Amniotic stem cell (primary cell): ENCODE measurements at places on chromosomes 2 and 18.
A peak's percentile ranks its signal among the peaks of the same experiment; 100 is the strongest.

DNA sequence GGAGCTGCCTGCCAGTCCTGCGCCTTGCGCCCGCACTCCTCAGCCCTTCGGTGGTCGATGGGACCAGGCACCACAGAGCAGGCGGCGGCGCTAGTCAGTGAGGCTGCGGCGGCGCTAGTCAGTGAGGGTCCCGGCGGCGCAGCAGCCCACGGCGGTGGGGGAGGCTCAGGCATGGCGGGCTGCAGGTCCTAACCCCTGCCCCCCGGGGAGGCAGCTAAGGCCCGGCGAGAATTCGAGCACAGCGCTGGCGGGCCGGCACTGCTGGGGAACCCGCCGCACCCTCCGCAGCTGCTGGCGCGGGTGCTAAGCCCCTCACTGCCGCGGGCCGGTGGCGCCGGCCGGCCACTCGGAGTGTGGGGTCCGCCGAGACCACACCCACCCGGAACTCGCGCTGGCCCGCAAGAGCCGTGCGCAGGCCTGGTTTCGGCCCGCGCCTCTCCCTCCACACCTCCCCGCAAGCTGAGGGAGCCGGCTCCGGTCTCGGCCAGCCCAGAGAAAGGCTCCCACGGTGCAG lies 867.4 kb downstream of the DSC3 start:
- DNase-seq: no peak

DNA sequence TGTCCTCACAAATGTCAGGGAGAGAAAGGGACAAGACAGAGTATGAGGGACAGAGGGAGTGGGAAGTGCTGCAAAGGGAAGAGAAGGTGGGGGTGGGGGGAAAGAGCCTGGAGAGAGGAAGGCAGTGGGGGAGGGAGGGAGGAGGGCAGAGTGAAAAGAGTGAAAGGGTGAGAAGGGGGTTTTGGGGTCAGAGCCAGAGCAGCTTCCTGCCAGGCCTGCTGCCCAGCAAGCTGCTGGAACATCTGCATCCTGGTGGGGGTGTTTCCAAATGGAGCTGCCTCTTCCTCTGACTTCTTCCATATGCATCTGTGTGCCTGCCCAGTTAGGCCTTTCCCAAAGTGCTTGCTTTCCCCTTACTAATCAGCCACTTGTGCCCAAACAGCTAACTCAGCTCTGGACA lies 94.3 kb upstream of the CELF4 start:
- DNase-seq: no peak

GRCh38 chr2:12709207-12709522 lies 7.6 kb upstream of the TRIB2 start:
- DNase-seq: no peak

GRCh38 chr2:161420406-161421074 lies 4.4 kb downstream of the TBR1 start:
- no peak for DNase-seq

DNA sequence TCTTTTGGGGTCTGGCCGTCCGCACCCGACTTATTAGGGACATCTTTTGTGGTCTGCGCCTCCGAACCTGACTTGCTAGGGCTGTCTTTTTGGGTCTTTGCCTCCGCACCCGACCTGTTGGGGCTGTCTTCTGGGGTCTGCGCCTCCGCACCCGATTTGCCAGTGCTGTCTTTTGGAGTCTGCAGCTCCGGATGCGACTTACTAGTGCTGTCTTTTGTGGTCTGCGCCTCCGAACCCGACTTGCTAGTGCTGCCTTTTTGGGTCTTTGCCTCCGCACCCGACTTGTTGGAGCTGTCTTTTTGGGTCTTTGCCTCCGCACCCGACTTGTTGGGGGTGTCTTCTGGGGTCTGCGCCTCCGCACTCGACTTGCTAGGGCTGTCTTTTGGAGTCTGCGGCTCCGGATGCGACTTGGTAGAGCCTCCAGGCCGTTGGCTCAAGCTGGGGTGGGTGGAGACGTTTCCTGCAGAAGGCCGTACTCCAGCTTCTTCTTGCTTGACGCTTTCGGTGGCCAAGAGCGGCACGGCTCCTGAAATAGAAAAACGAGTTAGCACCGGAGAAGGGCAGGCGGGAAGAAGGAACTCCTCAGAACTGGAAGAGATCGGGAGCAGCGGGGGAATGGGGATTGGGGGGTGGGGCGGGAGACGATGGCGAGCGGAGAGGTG lies 498 bp downstream of the TGOLN2 start:
- DNase-seq: peak; percentile 4

DNA sequence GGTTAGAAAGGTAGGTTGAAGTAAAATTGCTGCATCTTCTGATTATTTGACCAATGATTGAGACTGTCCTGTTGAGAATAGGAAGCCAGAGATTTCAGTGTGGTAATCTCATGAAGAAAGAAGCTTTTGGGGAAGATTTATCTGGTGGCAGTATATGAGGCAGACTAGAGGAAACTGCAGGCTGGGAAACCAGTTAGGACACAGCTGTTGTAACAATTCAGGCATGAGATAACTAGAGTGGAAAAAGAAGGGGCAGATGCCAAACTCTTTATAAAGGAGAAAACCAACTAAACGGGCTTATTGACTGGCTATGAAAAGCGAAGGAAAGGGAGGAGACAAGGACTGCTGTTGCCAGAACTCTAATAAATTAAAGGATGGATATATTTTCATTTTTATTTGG lies 155.6 kb downstream of the TTC27 start:
- DNase-seq: no peak

DNA sequence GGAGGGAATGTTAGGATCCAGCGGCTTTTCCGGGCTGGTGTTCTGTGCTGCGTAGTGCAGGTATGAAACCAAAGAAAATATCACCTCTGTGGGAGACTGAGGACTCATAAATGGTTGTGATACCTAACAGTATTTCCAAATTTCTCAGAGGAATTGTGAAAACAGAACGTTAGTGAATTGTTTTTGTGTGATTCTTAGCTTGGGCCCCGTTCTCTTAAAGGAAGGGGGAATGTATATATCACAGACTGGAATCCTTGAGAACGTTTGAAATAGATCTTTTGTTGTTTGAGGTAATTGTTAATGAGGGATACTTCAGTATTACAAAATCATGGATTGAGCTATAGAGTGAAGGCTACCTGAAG lies 834 bp downstream of the ZNF638 start:
- DNase-seq: no peak

DNA sequence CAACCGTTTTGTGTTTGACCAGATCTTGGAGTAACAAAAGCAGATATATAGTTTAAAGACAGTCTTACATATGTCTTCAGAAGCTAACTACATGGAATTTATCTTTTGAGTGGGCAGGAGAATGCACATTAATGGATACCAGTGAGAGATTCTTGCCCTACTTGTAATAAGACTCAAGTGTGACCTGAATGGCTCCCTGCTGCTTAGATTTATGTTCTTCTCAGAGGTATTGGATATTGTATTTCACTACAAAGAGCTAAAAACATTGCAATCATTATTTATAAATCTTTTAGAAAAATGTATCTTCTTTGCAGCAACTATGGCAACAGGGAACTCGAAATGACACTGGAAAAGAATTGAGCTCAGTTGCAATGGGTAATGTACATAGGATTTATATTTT lies 227.7 kb downstream of the LRRTM4 start:
- no peak for DNase-seq

DNA sequence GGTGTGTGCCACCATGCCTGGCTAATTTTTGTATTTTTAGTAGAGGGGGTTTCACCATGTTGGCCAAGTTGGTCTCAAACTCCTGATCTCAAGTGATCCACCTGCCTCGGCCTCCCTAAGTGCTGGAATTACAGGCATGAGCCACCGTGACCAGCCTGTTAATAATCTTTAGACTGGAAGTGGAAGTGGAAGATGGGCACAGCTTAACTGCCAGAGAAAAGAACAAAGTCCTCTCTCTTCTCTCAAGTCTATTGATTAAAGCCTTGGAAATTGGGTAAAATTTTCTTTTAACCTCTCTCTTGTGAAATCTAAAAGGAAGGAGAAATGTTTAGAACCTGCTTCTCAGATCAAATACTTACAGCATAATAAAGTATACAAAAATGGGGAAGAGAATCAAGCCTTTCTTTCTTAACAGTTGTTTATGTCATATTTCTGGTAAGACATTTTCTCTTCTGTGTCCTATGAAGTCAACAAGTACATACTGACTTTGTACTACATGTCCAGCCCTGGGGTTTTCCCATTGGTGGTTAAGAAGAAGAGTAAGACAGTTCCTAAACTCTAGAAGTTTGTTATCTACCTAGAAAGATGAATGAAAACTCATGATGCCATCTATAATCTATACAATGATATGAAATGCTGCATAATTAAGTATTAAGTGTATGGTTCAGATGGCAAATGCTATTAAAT lies 4.6 kb downstream of the TMEM169 start:
- no peak for DNase-seq

DNA sequence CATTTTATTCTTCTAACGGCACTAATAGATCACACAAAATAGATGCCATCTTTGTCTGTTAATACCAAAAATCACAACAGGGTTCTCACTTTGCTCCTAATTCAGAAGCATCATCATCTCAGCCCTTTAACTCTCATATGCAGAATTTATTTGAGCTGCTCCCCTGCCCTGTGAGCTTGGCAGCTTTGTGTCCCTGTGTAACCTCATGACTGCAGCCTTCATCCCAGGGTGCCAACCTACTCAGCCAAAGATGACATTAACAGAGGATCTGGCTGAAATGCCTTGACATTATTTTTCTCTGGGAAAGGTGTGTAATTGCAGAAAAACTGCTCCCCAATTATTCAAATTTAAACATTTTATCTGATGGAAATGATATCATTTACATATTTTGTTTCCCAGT lies 319.4 kb downstream of the NRXN1 start:
- no peak for DNase-seq

DNA sequence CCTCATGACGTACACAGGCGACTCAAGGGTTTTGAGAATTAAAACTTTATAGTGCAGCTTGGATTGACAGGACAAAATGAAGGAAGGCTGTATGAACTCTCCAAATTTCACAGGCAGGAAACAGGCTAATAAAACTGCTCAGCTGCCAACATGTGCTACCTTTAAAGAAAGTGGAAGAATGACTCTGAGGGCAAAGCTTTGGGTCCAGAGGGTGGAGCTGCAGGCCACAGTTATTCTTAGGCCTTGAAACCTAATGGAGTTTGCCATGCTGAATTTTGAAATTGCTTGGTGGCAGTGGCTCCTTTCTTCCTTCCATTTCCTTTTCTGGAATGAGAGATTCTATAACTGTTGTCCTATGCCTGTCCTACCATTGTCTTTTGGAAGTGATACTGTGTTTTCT lies 34.8 kb downstream of the HAT1 start:
- DNase-seq: no peak

DNA sequence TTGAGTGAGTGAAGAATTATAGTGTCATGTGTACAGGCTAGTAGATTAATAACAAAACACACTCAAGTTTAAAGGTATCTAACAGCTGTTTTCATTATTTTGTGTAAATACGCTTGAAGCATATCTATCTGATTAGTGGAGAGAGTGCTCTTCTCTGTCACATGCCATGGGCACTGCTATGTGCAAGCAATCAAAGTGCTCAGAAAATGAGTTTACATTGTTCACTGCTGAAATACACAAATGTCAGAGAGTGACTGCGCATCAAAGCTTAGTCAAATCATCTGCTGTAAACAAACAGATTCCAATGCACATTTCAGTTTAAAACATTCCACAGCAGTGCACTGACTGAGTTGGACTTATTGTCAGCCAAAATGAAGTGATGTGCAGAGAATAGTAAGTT lies 423.4 kb downstream of the ZEB2 start:
- no peak for DNase-seq

DNA sequence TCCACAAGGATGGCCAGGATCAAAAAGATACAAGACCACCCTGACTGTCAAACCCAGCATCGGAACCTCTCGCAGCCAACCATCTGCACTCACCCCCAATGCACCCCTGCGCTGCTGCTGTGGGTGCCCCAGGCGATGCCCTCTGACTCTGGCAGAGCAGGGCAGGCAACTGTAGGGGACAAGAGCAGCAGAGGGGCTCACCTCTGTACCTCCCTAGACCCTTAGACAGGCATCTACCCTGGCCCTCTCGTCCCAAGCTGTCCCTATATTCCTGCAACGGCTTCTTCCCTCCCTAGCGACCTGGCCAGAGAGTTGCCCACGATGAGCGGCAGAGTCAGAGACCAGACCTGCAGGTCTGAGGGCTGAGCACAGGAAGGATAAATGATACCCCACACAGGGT lies 128.2 kb downstream of the HDAC4 start:
- DNase-seq: no peak

- no peak for DNase-seq
Observed at GRCh38 chr18:73220663-73221062, 352.9 kb upstream of the NETO1 start.

DNA sequence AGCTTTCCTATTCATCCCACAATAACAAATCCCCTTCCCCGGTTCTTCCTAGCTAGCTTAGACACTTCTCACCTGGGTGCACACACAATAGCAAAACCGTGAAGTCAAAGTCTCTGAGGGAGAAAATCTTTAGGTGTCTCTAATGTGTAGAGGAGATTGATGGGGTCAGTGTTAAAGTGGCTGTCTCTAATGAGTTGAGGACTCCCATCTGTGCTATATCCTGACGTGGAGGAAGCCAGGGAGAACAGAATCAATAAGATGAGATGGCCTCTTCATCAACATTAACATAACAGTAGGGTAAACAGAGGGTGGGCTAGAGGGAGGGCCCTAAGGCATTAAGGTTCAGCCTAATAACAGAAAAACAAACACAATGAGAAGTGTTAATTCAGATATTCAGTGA lies 120.4 kb downstream of the SLC5A7 start:
- no peak for DNase-seq

DNA sequence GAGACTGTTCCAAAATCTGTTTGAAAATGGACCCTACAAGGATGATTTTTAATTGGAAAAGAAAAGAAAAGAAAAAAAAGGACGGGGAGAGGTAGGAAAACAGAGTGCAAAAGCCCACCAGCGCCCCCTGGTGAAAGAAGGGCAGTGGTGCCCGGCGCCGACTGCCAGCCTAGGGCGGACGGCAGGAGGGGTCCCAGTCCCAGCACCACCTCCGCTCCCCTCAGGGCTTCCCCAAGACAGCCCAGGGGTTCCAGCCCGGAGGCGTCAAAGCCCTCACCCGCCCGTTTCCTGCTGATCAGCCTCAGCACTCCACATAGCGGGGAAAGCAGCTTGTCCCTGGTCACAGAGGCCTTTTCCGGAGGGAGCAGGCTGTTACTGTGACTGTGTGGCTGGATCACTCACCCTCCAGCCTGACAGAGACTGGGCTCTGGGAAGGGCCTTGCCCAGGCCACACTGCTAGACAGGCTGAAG lies 213.9 kb downstream of the TFCP2L1 start:
- no peak for DNase-seq

GRCh38 chr2:174198846-174199564 lies 49.3 kb downstream of the OLA1 start:
- no peak for DNase-seq

DNA sequence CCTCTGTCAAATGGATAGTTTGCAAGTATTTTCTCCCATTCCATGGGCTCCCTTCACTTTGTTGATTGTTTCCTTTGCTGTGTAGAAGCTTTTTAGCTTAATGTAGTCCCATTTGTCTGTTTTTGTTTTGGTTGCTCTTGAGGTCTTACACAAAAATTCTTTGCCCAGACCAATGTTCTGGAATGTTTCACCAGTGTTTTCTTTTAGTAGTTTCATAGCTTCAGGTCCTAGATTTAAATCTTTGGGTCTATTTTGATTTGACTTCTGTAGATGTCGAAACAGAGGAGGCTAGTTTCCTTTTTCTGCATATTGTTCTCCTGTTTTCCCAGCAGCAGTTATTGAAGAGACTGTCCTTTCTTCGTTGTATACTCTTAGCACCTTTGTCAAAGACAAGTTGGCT lies 351.6 kb downstream of the PTPRM start:
- DNase-seq: no peak
